SK-MEL-5 (cell line): ENCODE measurements at places on chromosomes 7 and 10. TPM values are rescaled to one million over a fixed set of nuclear protein-coding genes. Genes with fewer than 3 reads are reported as not detected.

- peak; percentile 67 for DNase-seq
Observed at GRCh38 chr10:52818019-52818418, 45.4 kb upstream of the MBL2 start.

DNA sequence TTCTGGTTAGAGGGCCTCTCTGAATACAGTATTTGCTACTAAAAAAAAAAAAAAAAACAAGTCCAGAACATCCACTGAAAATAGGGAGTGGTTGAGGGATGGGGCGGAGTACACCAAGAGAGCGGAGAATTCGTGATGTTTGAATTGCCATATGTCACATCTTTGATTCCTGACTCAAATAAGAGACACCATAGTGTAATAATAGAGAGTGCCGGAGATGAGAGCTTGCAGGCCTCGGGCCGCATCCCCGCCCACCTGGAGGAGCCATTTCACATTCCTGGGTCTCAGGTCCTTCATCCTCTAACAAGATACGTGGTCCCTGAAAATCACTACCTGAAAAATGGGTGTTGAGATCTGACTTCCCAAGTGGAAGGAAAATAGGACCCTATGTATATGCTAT, 46.8 kb downstream of the KIAA1549 start:
- no peak for DNase-seq

DNA sequence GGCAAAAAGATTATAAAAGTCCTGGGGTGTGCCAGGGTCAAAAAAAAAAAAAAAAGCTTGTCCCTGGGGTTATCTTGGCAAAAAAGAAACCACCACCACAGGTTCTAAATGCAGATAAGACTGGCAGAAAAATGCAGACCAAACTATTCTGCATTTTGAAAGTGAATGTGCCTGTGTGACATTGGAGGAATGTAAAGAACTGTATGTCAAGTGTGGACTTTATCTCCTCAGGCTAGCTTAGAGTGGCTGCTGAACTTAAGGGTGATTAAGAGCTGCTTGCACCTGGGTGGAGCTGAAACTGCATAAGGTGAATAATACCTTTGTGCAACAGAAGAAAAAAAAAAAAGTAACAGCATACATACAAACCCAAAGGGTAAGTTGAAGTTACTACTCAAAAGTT, 1.3 kb upstream of the NAPEPLD start:
- no peak for DNase-seq

DNA sequence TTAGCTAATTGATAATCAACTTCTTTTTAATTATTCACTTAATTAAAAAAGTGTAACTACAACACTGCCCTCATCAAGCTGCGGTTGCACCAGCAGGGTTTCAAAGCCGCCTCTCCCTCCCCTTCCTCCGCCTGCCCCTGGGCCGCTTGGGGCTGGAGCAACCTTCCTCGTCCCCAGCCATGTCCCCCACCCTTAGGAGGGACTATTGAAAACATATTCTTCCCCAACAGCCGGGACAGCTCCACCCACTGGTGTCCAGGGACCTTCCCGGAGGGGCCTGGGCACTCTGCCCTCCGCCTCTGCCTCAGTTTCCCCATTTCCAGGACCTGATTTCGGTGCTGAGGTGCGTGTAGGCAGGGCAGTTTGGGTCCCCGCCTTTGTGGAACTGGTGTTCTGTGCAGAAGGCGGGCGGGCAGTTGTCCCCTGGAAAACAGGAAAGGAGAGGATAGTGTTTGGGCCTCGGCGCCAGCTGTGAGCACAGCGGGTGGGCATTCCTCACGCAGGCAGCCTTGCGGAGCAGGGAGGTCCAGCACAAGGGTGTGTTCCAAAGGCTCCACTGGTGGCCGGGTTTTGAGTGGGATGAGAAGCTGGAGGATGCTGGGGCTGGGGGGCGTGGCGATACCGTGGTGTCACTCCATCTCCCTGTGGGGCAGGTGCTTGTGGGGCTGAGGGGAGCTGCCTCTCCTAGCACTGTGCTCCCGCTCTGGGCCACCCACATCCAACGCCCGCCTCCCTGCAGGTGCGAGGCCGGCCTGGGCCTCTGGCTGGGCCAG, 15.7 kb downstream of the UNCX start:
- no peak for DNase-seq

GRCh38 chr10:75397496-75398199, 3.9 kb downstream of the ZNF503 start:
- DNase-seq, result no peak

DNA sequence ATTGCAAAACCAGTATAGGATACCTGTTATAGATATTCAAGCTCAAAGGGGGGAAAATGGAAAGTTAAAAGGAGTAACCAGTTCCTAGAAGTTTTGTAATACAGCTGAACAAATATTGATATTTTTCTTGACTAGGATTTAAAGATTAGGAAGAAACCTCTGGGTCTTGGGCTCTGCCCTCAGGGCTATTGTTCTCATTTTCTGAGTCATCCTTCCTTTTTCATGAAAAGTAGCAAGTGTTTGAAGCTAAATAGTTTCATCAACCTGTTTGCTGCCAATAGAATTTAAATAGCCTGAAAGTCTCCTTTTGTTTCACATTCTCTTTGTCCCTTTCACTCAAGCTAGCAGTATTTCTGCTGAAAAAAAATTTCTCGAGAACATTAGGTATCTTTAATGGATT, 1061.1 kb upstream of the GHITM start:
- no peak for DNase-seq

DNA sequence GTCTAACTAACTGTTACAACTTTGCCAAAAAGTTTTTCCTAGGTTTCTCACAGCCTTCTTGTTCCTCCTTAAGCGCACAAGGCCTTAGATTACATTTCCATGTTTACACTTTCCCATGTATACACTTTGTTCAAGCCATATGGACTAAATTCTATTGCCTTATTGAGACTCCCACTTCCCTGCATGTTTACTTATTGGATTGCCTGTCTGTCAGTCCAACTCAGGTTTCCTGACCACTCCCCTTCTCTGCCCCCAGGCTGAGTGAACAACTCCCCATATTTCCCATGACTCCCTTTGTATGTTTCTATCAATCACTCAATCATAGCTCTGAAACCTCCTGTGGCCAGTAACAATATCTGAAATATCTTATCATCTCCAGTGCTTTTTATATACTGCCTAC, 43.0 kb downstream of the SLC25A40 start:
- peak; percentile 11 for DNase-seq

DYNC1I1 gene
- 18.2 and 19.3 TPM in 2 replicates for total RNA-seq

AP5Z1 gene
- 80.4 and 85.1 TPM in 2 replicates for total RNA-seq

DNA sequence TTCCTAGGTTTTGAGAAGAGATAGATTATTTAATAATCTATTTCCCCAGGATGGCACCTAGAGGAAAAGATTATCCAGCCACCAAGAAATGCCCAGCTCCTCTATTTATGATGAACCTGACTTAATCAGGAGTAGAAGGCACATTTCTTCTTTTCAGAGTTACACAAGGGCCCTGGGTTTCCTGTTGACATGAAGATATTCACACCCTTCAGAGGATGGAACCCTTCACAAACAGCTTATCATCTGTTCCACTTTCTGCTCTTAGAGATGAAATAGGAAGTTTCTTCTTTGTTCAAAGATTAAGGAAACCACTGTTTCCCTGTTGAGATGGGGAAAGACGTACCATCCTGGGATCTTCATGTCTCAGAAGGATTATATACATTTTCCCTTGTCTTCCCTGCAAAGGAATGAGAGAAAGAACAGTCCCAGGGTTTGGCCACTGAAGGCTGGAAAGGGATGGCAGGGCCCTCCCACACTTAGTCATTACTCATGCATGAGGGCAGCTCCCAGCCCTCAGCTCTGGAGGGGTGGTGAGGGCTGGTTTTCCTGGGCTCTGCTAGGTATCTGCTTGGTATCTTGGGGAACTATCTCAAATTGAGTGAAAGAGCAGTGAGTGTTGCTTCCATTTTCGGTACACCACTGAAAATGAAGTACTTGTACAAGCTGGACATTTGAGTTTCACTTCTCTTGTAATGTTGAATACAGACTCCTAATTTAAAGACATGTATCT, 64.0 kb downstream of the MTPAP start:
- no peak for DNase-seq

DNA sequence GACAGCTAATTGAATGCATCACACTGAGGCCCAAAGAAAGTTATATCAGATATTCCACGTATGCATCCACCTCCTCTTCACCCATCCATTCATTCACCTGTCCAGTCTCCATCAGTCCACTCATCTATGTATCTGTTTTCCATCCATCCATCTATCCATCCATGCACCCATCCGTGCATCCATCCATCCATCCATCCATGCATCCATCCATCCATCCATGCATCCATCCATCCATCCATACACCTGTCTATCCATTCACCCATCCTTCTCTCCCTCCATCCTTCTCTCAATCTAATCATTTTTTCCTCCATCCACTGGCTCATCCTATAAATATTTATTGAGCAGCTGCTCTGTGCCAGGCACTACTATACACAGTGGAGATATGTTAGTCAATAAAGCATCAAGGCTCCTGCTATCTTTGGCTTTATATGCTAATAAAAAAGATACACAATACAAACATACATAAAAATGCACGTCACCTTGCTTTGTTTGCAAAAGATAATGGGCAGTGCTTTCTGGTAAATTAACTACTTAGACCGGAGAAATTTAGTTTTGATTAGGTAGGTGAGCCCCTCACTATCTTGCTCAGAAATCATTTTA, 442.0 kb upstream of the KLF6 start:
- no peak for DNase-seq

GRCh38 chr10:113585949-113586348, 33.1 kb downstream of the HABP2 start:
- no peak for DNase-seq
